ENCODE measurements at places on chromosomes 2 and 18.

DNA sequence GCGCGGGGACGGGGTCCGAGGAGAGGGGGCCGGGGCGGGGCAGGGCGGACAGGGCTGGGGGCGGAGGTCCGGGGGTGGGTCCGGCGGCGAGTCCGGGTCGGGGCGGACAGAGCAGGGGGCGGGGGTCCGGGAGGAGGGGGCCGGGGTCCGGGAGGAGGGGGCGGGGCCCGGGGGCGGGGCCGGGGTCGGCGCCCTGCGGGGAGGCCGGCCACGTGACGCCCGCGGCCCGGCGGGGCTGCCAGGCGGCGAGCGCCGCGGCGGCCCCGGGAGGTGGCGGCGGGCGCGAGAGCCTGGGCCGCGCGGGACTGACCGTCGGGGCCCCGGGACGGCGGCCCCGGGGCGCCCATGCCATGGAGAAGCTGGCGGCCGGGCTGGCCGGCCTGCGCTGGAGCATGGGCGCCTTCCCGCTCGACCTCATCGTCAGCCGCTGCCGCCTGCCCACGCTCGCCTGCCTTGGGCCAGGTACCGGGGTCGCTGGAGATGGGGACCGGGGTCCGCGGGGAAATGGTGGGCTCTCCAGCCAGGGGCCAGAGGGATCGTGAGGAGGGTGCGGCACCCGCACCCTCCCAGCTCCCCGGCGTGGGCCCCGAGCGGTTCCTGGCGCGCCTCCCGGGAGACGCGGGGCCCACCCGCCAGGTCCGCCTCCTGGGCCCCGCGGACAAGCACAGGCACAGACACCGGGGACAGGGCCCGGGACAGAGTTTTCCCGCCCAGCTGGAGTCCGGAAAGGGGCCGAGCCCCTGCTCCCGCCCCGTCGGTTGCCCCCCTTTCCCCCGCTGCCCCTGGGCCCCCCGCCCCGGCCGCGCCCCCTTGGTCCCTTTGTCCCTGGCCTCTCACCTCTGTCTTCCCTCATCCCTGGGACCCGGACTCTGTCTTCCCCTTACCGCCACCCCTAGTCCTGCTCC is at the start of gene GAREM2:
GAREM2 (plus strand) TSS at position 218 of the 905 bp plus-strand sequence; CDS start at position 351, 133 bp downstream.
- DNase-seq: no peak

- DNase-seq: no peak
Observed at GRCh38 chr18:48679236-48679635, 140.4 kb downstream of the CTIF start.

DNA sequence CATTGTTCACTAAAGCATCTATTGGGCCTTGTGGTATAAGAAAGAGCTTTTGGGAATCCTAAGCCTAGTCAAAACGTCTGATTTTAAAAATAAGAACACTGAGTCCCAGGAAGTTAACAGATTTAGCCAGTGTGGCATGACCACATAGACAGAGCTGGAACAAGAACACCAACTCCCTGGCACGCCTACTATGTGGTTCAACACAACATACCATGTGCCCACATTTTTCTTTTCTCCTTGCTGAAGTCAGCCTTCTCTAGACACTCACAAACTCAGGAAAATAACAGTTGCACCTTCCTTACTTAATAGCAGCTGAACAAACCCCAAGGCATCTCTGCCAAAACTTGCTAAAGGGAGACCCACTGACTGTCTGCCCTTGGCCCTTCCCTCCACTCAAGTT is 124.8 kb downstream of the C1D start:
- DNase-seq: no peak

DNA sequence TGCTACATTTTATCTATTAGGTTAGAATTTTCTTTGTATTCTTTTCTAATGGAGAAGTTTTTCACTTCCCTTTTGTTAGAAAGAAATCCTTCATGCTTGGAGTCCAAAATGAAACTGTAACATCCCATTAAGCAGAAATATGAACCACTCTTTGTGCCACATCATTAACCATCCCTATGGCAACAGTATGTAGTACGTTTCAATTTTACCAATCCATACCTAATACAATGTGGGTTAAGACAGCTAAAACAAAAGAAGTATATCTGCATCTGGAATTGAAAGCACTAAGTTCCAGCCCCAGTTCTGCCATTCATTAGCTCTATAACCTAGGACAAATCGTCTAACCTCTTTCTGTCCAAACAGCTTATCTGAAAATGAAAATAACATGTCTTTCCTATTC is 409.2 kb upstream of the SPHKAP start:
- DNase-seq: no peak

GRCh38 chr2:66874411-66874810 is 439.5 kb downstream of the MEIS1 start:
- no peak for DNase-seq

GRCh38 chr2:194526121-194526520 is 1130.9 kb upstream of the SLC39A10 start:
- DNase-seq: no peak

GRCh38 chr2:206201075-206201848 is 41.6 kb downstream of the EEF1B2 start:
- DNase-seq: no peak

DNA sequence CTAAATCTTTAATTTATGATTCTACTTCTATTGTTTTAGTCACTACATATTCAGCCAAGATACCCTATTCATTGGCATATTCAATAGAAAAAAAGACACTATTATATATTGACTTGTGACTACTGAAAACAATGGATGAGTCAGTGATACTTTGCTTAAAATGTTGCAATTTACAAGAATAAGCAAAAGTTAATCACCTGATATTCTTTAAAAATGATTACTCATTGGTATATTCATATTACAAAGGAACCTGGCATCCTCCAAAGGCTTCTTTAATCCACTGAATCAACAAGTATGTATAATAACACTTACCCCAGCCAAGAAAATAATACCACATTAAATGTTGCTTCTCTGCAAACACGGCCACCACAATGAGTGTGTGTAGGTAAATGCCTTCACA is 87.8 kb downstream of the CALCRL start:
- no peak for DNase-seq

- no peak for DNase-seq
Observed at GRCh38 chr2:54420524-54421172, 35.5 kb upstream of the SPTBN1 start.

GRCh38 chr2:207663870-207664545 is 38.8 kb upstream of the METTL21A start:
- DNase-seq: peak; percentile 28

GRCh38 chr2:227782804-227783203 is 30.8 kb upstream of the CCL20 start:
- DNase-seq: no peak

DNA sequence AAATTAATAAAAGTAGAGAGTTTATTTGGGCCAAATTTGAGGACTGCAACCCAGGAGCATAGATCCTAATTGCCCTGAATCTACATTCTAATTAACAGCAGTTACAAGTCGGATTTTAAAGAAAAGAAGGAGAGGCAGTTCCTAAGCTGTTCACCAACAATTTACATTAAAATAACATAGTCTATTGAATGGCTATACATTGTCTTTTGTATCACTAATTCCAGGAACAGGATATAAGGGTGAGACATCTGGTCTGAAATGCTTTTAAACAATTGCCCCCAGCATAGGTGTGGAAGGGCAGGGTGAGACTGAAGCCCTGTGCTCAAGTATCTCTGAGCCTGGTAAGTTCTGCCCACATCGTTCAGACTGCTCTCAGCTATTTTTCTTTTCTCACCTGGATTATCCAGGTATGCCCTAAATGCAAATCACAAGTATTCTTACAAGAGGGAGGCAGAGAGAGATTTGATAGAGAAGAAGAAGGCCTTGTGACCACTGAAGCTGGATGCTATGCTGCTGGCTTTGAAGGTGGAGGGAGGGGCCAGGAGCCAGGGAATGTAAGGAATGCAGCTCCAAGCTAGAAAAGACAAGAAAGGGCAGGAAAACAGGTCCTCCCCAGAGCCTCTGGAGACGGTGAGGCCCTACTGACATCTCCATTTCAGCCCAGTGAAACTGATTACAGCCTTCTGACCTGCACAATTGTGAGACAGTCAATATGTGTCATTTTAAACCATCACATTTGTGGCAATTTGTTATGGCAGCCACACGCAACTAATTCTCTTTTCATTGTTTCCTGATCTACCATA is 189.4 kb upstream of the ARL4C start:
- no peak for DNase-seq

DNA sequence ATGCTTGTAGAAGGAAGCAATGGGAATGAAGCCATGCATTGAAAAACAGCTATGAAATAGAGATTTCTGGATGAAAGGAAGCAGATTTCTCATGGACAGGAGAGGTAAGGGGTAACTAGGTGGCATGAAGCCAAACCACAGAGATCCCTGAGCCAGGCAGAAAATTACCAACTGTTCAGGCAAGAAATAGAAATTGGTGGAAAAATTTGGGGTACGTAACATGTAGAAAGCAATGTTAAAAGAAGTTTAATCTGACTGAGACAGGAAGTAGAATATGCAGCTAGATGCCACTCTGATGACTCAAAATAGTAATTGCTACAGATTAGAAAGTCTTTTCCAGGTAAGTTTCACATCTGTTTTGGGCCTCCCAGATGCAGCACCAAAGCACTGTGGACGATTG is 928.5 kb upstream of the CELF4 start:
- no peak for DNase-seq

DNA sequence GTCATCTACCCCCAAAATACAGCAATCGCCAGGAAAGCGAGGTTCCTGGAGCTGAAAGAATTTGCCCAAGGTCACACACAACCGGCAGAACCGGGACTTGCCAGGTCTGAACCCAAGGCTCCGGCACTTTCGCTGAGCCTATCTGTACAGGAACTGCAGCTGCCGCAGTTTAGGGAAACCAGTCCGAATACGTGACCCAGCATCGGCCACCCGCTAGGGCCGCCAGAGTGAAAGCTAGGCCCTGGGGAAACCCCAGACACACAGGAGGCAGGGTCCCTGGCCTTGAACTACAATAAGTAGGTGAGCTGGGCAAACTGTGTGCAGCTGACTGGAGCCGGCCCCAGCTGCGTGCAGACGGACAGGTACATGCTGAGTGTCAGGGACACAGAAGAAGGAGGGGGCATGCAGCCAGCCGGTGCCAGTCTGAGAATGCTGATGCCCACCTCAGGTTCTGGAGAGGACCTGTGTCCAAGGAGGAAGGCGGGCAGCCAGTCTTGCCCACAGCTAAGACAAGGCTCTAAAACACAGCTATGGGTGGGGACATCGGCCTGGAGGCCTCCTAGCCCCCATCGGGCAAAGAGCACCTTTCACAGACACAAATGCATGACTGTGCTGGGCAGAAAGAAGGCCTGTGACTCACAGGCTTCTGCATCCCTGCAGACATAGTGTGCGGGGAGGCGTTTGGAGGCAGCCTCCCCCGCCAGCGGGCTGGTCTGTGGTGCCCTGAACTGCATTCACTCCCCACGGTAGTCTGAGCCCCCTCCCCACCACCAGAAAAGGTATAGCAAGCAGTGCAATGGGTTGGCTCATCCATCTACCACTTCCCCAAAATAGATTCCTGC is 107.4 kb upstream of the ID2 start:
- no peak for DNase-seq

- peak; percentile 62 for DNase-seq
Observed at GRCh38 chr18:27605107-27605834, 420.2 kb upstream of the CHST9 start.

DNA sequence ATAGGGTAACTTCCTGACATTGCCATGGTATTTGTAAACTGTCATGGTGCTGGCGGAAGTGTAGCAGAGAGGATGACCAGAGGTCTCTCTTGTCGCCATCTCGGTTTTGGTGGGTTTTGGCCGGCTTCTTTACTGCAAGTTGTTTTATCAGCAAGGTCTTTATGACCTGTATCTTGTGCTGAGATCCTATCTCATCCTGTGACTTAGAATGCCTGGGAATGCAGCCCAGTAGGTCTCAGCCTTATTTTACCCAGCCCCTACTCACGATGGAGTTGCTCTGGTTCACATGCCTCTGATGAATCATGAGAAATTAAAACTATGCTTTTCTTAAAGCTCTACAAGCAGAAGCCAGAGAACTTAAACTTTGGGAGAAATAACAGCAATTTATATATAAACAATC is 12.7 kb upstream of the NFU1 start:
- no peak for DNase-seq

DNA sequence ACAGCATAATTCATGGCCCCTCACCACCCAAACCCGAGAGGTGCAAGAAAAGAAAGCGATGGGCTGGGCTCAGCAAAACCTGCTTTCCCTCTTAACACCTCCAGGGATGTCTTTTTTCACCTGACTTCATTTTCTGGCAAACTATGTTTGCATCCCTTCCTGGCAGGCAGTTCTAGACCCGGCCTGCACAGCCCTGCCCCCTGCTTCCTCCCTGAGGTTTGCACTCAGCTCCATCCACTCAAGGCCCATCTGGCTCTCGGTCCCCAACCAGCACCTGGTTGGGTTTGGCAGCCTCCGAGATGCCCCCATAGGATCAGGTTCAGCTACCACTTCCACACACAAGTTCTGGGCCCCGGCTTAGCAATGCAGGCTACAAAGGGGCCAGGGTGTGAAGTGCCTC is 185.7 kb downstream of the SMAD7 start:
- DNase-seq: no peak

GRCh38 chr2:30115141-30115980 is 31.4 kb upstream of the YPEL5 start:
- peak; percentile 83 for DNase-seq

Measured in suppressor macrophage treated with lipopolysaccharide for 4 hours (primary cell).